ENCODE measurements at places on chromosomes 3 and 15.

DNA sequence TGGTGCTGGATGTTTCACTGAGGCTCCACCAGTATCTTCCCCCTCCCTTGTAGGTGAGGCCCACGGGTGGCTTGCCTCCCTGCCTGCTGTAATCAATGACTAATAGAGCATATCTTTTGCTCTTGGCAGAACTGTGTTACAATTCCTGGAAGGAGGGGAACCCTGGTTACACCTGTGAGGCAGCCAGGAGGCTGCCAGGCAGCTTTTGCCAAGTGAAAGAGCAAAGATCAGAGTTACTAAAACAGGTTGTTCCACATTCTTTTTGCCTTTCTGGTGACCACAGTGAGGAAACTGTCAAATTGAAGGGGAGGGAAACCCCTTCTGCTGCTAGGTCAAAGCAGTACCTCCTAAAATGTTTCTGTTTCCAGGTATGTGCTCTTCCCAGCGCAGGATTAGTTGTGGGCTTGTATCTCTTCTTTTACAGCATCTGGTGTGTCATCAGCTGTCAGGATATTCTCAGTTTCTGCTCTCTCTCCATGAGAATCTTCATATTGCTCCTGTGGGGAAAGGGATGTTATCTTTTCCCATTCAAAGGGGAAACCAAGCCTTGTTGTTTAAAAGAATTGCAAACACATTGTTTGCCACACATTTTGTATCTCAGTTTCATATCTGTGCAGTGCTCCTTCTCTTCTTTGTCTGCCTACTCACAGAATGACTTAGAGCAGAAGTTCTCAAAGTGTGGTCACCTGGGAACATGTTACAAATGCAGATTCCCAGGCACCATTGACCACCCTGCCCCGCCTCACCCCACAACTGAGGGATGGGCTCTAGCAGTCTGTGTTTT is 137.4 kb upstream of the UMPS start:
- no peak for DNase-seq

GRCh38 chr15:45715528-45715927 is 80.7 kb downstream of the SQOR start:
- DNase-seq: no peak

- DNase-seq: no peak
Measured at GRCh38 chr3:190534986-190535385, 21.1 kb downstream of the IL1RAP start.

GRCh38 chr15:25072857-25073476 is 118.2 kb downstream of the SNRPN start:
- no peak for DNase-seq

DNA sequence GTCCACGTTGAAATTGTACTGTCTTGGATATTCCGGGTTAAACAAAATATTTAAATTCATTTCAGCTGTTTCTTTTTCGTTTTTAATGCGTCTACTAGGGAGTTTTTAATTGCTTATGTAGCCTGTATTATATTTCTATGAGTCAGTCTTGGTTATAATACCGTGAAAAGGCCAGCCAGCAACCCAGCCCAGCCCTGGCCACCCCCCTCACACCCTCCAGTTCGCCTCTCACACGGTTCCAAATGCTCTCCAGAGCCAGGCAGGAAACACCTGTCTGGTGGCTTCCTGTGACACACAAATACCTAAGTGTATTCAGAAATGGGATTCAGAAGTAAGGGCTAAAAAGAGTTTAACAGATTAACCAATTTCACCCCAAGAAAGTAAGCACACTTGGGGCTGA is 4.4 kb downstream of the SH3BP5 start:
- no peak for DNase-seq

DNA sequence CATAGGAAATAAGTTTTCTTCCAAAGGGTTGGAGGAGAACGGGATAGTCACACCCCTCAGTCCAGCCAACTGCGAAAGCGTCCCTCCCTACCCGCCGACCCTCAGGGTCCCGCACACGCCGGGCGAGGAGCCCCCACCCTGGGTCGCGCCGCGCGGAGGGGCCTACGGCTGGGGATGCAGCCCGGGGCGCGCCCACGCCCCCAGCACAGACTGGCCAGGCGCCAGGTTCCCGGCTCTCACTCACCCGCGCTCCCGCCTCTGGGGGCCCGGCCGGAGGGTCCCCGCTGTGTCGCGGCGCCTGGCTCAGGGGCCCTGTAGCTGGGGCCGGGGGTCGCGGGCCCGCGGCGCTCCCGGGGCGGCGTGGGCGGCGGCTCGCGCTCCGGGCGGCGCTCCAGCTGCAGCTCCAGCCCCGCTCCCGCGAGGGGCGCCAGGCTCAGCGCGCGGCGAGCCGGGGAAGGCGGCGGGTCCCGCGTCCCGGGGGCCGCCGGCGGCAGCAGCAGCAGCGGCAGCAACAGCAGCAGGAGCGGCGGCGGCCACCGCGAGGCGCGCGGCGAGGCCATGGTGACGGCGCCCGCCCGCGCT is 375 bp downstream of the HEG1 start:
- no peak for DNase-seq

DNA sequence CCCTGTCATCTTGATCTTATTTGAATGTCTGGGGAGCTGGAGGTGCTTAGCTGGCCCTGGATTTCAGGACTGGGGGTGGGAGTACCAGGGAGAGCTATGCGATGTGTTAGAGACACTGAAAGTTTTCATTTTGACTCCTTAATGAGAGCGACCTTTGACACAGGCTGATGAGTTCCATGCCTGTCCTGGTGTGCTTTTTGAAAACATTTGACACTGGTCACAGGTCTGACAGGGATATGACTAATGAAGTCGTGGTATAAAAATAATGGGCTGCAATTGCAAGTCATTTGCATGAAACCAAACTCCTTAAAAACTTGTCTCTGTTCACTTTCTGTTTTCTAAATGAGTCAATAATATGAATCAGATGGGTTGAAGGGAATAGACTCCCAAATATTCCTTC is 81.9 kb downstream of the MECOM start:
- no peak for DNase-seq

DNA sequence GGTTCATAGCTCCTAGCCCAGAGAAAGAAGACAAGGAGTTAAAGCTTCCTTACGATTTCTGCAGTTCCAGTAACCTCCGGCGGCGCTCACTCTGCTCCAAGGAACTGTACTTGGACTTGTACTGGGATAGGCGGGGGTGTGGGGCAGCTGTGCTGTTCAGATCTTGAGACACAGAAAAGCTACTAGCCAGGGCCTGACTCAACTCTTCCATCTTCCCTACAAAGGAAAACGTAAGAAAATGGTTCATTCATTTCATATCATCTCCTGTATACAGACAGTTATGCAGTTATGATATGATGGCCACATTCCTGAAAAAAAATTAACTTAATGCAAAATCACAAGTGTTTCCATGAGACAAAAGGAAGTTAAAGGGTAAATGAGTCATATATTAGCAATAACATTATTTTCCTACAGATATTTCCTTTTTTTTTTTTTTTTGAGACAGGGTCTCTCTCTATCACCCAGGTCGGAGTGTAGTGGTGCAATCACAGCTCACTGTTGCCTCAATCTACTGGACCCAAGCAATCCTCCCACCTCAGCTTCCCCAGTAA is 4.6 kb downstream of the SNUPN start:
- DNase-seq: no peak

DNA sequence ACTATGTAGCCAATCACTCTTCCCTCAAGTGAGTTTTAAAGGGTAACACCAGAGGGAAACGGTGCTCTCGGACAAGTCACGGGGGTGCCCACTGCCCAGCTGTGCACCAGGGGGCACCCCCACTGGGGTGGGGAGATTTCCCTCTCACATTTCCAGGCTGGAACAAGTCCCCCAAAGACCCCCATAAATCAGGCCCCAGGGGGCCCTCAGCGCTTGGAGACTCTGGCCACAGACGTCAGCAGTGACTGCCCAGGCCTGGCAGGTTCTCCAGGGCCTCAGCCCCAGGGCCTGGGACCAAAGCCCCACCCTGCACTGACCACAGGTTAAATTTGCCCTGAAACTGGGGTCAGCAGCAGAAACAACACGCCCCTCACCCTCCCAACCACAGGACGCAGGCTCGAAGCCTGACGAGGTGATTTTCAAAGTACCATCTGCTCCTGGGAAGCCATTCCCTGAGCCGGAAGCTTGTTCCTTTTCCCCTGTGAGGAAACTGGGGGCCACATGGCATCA is 17.0 kb downstream of the XXYLT1 start:
- no peak for DNase-seq

- no peak for DNase-seq
Measured at GRCh38 chr15:77527164-77527778, 105.4 kb downstream of the LINGO1 start.

- no peak for DNase-seq
Measured at GRCh38 chr3:177350121-177350520, 152.8 kb upstream of the TBL1XR1 start.

GRCh38 chr3:156489462-156489911 is 65.4 kb downstream of the SSR3 start:
- no peak for DNase-seq

DNA sequence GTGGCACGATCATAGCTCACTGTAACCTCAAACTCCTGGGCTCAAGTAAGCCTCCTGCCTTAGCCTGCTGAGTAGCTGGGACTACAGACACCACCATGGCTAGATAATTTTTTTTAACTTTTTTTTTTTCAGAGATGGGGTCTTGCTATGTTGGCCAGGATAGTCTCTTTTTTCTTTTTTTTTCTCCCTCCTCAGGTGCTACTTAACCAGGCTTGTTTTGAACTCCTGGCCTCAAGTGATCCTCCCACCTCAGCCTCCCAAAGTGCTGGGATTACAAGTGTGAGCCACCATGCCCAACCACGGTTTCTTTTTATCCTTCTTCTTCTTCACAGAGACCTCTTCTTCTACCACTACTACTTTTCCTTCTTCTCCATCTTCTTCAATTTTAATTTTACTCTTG is 53.8 kb upstream of the MAP4 start:
- DNase-seq: no peak

GRCh38 chr3:194745422-194746184 is 59.9 kb downstream of the FAM43A start:
- no peak for DNase-seq

GRCh38 chr15:78838489-78838888 is 27.2 kb upstream of the ADAMTS7 start:
- DNase-seq: no peak

DNA sequence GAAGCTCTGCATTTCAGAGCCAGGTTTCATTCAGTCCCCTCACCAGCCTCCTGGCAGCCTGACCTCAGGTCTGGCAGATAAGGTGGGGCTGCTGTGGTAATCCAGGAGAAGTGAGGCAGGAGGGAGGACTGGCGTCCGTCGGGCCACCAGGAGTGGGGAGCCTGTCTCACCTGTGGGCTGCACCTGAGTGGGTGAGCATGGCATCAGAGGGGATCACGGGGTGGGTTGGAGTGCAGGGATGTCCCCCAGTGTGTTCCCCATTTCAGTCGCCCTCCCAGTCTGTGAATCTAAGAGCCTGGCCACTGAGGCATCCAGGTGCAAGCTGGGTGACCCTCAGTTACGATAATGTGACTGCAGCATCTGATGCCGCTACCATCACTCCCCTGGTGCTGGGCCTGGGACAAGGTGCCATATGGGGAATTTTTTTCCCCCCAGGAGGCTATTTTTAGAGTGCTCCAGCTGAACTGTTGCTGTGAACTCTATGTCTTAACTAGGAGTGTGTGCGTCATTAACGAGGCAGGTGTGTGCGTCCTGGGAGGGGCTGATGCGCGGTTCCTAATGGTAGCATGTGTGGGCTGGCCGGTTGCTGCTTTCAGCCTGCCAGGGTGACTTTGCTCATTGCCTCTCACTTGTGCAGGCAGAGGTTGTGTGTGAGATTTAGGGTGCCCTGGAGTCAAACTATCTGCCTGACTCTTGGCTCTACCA is 165.2 kb downstream of the SLCO3A1 start:
- DNase-seq: no peak

DNA sequence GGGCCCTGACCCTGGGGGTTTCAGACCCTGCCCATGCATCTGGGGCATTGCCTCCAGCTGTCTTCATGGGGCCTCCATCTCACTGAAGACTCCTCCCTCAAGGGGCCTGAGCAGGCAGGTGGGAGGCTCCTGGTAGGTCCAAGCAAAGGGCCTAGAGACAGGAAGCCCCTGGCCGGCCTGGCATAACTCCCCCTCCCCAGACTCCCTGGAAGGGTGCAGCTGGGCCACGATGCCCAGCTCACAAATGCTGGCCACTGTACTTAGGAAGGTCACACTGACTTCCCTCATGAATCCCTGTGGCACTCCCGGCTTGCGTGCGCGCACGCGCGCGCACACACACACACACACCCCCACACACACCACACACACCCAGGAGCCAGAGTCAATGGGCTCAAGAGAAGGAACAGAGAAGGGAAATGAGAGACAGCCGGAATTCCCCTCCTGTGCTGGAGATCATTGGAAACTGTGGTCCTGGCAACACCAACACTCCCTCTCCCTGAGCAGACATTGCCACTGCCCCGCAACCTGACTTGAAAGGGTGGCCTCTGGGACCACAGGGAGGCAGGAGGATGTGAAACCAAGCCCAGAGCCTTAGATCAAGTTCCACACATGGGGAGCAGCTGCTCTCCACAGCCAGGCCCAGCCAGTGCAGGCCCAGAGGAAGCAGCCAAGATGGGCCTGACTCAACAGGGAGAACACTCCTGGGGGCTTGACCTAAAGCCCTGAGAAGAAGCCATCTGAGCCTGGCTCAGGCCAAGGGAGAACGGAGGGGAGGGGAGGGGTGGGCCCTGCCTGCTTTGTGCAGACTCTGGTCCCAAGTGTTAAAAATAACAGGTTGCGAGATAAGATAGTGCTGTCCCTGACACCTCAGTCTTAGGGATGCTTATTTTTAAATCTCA is 69.7 kb downstream of the SCN5A start:
- DNase-seq: peak; percentile 4

GRCh38 chr3:120506828-120507774 is 56.3 kb upstream of the FSTL1 start:
- DNase-seq: peak; percentile 3

- no peak for DNase-seq
Measured at GRCh38 chr15:67852418-67852817, 12.6 kb upstream of the RNU6-1 start.

DNA sequence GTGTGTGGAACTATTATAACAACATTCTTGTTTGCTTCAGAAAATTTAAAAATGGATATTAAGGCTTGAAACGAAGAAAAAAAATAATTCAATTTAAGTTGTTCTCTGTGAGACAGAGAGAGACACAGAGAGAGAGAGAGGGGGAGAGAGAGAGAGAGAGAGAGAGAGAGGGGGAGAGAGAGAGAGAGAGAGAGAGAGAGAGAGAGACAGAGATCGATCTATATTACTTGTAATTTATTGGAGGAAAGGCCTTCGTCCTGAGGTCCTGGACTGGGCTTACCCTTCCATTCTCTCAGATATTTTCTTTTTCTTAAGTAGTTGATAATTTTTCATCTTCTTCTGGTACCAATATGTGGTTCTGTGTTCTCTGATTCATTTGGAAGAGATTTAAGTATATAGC is 25.9 kb downstream of the MFSD1 start:
- DNase-seq: no peak

DNA sequence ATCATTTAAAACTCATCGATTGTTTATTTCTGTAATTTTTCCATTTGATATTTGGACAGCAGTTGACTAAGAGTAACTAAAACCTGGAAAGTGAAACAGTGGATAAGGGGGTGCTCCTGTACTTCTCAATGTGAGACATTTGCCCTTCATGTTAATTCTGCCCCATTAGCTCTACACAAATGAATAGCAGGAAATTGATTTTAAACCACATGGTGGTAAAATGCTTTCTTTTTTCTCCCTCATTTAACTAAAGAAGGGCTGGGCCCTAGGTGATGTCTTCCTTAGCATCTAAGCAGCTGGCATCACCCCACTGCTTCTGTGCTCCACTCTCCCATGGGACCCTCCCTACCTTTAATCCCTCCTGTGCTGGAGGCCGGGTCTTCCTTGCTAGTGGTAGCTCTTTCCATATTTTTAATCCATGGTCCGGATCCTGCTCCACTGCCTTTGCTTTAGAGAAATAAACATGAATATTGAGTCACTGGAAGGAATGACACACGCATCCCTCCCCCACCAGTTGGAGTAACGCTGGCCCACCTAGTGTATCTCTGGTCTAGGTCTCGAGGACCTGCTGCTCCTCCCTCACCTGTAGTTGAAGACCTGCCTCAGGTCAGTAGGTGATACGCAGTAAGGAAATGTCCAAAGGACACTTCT is 30.2 kb upstream of the LAMP3 start:
- DNase-seq: no peak
